Glutamatergic neuron (in vitro differentiated cells): ENCODE measurements at places on chromosomes 5 and 9. TPM values are rescaled to one million over a fixed set of nuclear protein-coding genes. Genes with fewer than 3 reads are reported as not detected.

The MIGA2 gene
- total RNA-seq = 40.2 TPM

The SPATA31C1 gene
- not detected for total RNA-seq

DNA sequence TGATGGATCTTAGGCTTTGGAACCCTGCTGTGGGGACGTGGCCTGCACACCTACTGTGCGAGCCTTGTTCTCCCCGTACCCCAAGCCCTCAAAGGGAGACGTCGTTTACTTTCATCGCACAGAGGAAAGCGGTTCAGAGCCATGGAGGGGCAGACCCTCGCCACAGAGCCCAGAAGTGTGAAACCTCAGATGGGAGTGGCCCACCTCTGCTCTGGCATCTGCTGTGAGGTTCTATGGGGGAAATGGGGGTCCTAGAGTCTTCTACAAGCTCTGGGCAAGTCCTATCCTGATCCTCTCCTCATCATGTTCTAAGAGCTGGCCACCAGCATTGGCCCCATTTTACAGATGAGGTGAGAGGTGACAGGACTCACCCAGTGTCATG lies 3.7 kb upstream of the RNF44 start:
- peaks cover 25% of the 10 kb centered on the region for H3K27me3 ChIP-seq
- H3K36me3 ChIP-seq = no peaks in the 10 kb centered on the region
- H3K4me1 ChIP-seq = peaks cover 38% of the 10 kb centered on the region
- peak overlapping the region; percentile 68 for H3K27ac ChIP-seq
- no peak for DNase-seq
- peak overlapping the region; percentile 64 for H3K4me3 ChIP-seq

The IFNK gene
- not detected for total RNA-seq

GRCh38 chr5:146967646-146968045 lies 89.1 kb upstream of the PPP2R2B start:
- H3K27me3 ChIP-seq = no peaks in the 10 kb centered on the region
- peaks cover 14% of the 10 kb centered on the region for H3K4me1 ChIP-seq
- no peaks in the 10 kb centered on the region for H3K36me3 ChIP-seq
- DNase-seq = peak; percentile 33
- H3K27ac ChIP-seq = no peak overlapping the region
- H3K4me3 ChIP-seq = no peak overlapping the region

DNA sequence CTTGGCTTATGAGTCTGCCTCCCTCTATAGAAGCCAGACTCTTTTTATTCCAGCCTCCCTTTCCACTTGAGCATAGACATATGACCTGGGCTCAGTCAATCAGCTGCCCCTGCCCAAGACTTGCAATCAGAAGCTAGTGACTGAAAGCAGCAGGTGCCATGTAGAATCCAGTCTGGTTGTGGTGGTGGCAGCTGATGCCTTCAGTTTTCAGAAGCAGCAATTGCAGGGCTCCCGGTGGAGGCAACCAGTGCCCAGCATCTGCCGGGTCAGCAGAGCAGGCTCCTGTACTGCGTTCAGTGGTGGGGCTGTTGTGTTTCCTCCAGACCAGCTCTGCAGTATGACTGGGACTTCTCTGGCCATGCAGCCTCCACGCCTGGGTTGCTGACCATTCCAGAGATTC lies 53.9 kb upstream of the PALM2AKAP2 start:
- peaks cover 2% of the 10 kb centered on the region for H3K27me3 ChIP-seq
- DNase-seq = no peak
- H3K4me3 ChIP-seq = no peak overlapping the region
- no peaks in the 10 kb centered on the region for H3K36me3 ChIP-seq
- peaks cover under 1% of the 10 kb centered on the region for H3K4me1 ChIP-seq

The ANKRD55 gene
- total RNA-seq = not detected
